Calu3 (cell line): ENCODE measurements at places on chromosomes 6 and 20. TPM values are rescaled to one million over a fixed set of nuclear protein-coding genes. Genes with fewer than 3 reads are reported as not detected.
A peak's percentile ranks its signal among the peaks of the same experiment; 100 is the strongest.

- DNase-seq, result peak; percentile 69
Observed at GRCh38 chr6:56713254-56713672, 70.6 kb upstream of the DST start.

DNA sequence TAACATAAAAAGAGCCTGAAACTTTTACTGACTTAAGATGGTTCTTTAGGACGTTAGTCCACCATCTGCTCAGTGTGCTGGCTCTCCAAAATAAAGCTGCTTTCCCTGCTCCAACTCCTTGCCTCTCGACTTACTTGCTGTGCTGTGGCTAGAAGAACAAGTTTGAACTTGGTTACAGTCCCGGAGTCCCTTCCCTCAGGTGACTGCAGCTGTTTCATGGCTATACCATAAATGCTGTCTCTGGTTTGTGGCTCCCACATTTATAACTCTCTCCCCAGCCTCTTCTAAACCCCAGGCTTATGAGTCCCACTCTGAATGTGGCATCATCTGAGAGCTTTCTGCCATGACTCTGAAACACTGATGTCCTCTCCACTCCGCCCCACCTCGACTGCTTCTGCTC is 306.4 kb upstream of the PRND start:
- no peak for DNase-seq

GRCh38 chr20:35146299-35146919 is 727 bp downstream of the EDEM2 start:
- peak; percentile 21 for DNase-seq

- DNase-seq, result peak; percentile 65
Observed at GRCh38 chr20:61980647-61981583, 84.8 kb downstream of the TAF4 start.

DNA sequence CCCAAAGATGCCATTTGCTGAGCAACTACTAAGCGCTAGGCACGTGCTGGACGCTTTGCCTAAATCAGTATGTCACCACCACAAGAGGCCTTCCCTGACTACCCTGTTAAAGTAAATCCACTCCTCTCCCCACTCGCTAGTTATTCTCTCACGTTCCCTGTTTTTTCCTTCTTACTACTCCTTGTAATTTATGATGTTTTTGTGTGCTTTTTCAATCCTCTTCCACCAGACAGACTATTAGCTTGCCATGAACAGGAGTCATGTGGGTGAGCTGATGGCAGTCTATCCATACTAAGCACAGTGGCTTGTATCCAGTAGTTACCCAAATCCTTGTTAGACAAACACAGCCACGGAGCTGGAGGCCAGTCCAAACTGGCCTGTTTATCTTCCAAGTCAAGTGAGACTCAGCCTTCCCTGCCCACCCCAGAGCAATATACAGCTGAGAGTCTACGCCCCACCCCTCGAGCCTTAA is 41.2 kb downstream of the C6orf132 start:
- DNase-seq, result no peak

DNA sequence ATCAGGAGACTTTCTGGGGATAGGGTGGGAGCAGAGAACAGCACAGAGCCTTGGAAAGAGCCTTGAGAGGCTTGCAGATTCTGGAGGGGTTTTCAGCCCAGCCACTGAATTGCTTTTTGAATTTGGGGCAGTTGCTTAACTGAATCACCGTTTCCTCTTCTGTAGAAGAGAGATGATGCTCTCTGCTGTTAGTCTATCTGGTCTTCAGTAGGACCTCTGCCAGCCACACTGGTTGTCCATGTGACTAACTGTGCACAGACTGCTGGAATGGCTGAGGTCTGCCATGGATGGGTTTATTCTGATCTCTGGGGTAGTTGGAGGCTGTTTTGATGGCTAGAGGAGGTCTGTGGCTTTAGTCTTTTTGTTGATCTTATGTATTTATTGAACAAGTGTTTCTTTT is 21.4 kb upstream of the PRDM1 start:
- no peak for DNase-seq

- no peak for DNase-seq
Observed at GRCh38 chr20:64277571-64278316, 22.2 kb downstream of the PCMTD2 start.

DNA sequence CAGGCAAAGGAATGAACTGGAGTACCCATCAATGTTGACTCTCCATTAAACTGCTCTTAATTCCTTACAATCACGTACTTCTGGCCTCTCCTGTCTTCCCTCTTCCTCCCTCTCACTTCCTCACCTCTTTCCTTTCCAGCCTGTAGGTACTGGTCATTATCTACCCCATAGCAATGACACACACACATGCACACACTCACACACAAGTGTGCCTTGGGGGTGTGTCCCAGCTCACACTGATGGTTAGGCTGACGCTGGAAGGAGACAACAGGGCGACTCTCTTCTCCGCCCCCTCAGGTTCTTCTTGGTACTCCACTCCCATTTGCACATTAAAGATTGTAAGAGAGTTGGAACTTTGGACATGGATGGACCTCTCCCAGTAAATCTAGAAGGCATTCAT is 14.0 kb upstream of the SERPINB9 start:
- DNase-seq, result no peak

DNA sequence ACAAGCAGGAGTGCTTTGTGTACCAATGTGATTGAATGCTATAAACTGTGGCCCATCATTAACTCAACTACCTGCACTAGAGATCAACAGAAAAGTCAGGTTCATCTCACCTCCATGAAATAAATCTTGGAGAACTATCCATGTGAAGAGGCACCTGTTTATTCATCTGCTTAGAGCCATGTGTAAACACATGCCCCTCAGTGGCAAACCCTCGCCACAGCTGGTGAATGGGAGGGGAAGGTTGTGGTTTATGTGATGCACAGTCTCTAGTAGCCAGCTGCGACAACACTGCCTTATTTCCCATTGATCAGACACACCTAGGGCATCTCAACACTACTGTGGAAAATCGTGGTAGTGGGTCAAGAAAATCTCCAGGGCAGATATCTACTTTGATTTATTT is 640.2 kb downstream of the PTPRT start:
- no peak for DNase-seq

DNA sequence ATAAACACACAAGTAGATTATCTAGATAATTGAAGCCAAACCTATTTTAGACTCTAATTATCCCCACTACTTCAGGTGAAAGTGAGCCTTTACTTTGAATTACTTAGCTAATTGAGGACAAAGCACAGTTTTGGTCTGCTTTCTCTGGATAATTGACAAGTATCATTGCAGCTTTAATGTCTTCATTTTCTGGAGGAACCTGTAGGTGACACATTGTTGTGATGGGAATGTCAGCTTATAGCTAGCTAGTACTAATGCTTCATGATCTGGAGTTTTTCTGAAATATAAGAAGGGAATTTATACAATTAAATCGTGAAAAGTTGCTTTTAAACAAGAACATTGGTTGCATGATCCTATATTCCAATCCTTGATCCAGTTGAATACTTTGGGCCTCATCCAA is 319.3 kb upstream of the CITED2 start:
- DNase-seq, result no peak

GRCh38 chr6:10385524-10386132 is 29.2 kb downstream of the TFAP2A start:
- DNase-seq, result no peak

GRCh38 chr6:107793191-107793590 is 30.9 kb downstream of the SCML4 start:
- DNase-seq, result no peak

GRCh38 chr6:170143401-170144150 is 147.3 kb downstream of the DLL1 start:
- DNase-seq, result no peak

DNA sequence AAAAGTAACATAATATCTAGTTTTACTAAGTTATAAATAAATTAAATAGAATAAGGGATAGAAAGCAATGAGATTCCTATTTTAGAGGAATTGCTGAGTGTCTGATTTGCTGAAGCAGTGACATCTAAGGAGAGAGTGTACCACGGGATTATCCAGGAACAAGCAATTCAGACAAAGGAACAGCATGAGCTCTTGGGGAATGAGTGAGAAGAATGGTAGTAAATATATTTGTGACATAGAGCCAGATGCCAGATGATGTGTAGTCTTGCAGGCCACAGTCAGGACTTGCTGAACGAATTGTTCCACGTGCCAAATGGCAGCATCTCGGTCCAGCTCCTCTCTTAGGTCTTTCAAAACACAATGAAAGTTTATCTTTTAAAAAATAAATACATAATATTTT is 339.2 kb downstream of the TENT5A start:
- no peak for DNase-seq

GRCh38 chr6:148082696-148083095 is 259.9 kb upstream of the SASH1 start:
- no peak for DNase-seq

- no peak for DNase-seq
Observed at GRCh38 chr6:152271776-152272464, 365.2 kb downstream of the SYNE1 start.

DNA sequence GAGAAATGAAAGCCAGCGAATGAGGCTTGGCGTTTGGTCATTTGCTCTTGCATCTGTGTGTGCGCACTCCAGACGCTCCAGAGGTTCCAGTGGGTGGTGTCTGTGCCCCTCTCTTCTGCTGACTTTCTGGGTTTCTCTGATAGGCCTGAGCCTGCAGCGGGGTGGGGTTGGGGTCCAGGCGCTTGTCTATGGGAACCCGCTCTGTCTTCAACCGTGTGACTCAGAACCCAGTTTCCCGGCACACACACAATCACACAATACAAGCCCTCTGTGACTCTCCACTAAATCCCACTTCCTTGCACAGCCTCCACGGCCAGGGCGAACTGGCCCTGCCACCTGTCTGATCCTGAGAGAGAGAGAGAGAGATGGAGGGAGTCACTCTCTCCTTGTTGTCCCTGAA is 24.6 kb downstream of the RBM38 start:
- no peak for DNase-seq

- DNase-seq, result no peak
Observed at GRCh38 chr6:159473475-159474263, 219.4 kb downstream of the SOD2 start.

DNA sequence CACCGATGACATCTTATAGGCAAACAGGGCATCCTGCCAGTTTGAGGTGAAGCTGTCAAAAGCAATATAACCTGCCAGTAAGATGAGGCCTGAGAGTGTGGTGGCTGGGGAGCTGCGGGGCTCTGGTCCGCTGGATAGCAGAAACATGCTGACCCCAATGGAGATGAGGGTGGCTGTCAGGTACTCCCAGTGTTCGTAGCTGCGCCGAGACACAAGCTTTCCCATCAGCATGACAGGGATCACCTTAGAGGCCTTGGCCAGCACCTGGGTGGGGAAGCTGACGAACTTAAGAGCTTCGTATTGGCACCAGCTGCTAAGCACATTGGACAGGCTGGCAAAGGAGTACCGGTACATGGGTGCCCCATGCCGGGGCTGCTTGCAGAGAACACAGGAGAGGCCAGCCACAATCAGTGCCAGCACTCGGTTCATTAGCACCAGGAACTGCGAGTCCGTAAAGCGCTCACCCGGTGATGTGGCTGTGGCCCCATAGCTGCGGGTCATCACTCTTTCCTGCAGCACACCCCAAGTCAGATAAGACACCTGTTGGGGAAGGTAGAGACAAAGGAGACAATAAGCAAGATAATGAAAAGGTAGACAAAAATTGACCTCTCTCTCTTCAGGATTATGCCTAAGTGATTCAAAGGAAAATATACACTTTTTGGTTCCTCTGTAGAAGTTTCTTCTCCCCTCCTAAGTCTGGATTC is 2.1 kb downstream of the SLC35B2 start:
- DNase-seq, result peak; percentile 33

DNA sequence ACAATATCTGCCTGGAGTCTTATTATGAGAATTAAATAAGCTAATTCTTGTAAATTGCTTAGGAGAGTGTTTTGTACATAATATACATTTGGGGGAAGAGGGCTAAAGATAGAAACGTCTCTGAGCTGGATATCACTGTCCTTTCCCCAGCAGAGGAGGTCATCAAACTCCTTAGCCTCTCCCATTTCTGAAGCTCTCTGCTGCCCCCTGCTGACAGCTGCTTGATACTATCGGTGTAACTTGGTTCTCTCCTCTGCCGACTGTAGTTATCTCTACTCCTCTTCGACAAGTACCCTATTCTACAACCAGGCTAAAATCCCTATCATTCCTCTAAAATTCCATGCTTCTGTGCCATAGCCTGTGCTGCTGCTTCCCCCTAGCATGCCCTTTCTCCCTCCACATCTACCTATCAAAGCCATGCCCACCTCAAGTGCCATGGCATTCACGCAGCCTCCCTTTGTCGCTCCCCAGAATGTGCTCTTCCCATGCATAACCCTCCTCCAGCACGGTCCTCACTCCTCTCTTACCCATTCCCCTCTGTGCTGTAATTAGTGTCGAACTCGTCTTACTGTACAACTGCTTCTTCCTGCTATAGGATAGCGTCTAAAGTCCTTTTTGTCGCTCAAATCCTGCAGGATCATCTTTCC is 101.2 kb downstream of the EPM2A start:
- DNase-seq, result peak; percentile 79

- DNase-seq, result no peak
Observed at GRCh38 chr6:32337186-32337805, 34.4 kb downstream of the TSBP1 start.

DNA sequence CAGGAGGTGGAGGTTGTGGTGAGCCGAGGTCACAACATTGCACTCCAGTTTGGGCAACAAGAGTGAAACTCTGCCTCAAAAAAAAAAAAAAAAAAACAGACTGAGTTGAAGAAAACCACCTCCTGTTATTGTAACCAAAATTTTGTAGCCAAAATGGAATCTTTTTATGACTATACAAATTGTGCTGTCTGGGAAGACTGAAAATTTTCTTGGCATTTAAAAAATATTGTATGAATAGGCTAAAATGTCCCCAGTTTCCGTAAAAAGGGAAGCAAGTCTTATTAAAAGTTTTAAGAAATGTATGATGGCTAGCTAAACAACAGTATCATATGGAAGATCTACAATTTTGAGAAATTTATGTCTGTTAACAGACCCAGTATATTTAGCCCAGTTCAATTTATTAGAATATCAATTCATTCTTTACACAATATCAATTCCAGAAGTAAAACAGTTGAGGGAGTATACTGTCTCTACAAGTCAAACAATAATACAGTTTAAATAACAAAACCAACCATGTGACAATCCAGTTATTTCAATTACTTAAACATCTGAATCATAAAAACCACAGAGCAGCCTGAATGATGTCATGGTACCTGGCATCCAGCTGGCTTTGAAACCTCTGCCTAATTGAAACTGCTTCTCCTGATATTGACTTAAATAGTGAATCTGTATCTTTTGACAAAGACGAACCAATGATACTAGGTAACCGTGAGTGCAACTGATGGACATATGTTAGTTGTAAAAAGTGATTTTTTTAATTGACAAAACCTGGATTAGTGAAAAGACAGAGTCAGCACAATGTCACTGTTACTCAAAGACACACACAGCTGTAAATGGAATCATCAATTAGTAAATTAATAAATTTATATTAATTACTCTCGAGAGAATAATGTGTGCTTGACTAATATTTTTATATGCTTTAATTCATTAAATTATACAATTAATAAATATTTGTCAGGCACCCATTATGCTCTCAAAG is 166.6 kb upstream of the MARCKS start:
- peak; percentile 43 for DNase-seq

Gene HLA-DQA1
- 6.9 and 12.9 TPM in 2 replicates for total RNA-seq

Gene SOX18
- total RNA-seq, result not detected in 2 replicates

Gene PHACTR2
- total RNA-seq, result 19.5 and 20.7 TPM in 2 replicates

Gene RAET1G
- 0.54 TPM in 1 of 2 replicates, not detected in the other for total RNA-seq

Gene VNN1
- total RNA-seq, result 12.4 and 13.3 TPM in 2 replicates

Gene OR2H1
- not detected in 2 replicates for total RNA-seq

Gene TOMM34
- 61.1 TPM in 2 replicates for total RNA-seq

Gene LBP
- total RNA-seq, result not detected in 2 replicates

Gene HMGCLL1
- total RNA-seq, result not detected in 2 replicates
